NCI-H1105 treated with DMSO at 0.1 percent for 48 hours (cell line): ENCODE measurements at places on chromosomes 6 and 20.

DNA sequence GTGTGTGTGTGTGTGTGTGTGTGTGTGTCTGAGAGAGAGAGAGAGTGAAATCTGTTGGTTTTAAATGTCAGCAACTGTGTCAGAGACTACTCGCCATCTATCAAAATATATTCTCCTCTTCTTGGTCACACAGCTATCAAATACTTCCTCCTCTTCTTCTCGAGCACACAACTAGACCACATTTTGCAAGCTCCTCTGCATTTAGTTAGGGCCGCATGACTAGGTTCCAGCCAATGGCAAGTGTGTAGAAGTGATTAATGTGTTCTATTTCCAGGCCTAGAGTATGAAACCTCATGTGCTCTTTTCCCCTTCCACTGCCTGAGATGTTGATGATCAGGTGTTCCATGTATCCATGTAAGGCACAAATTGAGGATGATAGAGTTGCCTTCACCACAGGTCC, 278.5 kb upstream of the MARCKS start:
- no peak for DNase-seq

DNA sequence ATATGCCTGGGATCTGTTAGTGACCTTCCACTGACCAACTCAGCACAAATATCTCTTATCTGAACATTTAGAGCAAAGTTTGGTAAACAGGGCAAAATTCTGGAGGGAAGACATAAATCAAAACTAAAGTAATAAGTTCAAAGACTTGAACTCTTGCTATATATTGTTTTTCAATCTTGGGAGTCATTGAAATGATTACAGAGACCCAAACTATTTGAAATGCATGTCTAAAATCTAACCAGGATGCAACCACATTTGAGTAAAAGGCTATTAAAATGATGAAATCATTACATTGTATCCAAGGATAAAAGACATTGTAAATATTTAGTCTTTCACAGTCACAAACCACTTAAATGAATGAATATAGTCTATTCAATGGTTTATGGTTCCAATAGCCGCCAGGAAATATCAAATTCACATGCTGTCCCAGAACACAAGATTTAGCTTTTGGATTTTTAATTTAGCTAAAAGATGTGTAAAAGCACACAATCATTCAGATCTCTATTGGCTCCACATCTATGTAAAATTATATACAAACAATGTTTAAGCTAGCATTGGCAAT, 256.6 kb upstream of the EPHA7 start:
- no peak for DNase-seq

- no peak for DNase-seq
Measured at GRCh38 chr6:89925826-89926225, 31.6 kb downstream of the GJA10 start.

GRCh38 chr20:56249244-56249955, 868 bp downstream of the MC3R start:
- no peak for DNase-seq

DNA sequence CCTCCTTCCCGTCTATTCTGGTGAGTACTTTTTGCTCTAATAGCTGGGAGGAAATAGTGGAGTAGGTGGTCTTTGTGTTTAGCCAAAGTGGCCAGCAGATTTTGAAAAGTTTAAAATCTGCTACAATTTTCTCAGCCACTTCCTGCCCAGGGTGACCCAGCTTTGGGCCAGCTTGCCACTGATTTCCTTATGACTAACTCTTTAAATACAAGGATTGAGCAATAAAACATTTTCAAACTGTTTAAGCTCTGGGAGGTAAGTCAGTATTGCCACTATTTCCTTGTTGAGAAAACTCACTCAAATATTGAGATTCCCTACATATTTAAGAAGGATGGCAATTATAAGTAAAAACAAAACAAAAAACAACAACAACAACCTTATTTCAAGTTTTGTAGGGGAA, 54.5 kb downstream of the TRMT11 start:
- no peak for DNase-seq

GRCh38 chr6:129047834-129048233, 164.9 kb downstream of the LAMA2 start:
- DNase-seq, result no peak

- DNase-seq, result no peak
Measured at GRCh38 chr6:125766641-125767040, 17.2 kb downstream of the HEY2 start.

DNA sequence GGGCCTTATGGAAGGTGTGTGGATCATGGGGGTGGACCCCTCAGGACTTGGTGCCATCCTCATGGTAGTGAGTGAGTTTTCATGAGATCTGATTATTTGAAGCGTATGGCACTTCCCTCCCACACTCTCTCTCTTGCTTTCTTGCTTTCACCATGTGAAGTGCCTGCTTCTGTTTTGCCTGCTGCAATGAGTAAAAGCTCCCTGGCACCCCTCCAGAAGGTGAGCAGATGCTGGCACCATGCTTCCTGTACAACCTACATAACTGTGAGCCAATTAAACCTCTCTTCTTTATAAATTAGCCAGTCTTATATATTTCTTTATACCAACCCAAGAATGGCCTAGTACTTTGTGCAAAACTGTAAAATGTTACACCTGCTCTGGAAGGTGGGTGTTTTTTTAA, 396.8 kb upstream of the HS3ST5 start:
- DNase-seq, result peak; percentile 62

DNA sequence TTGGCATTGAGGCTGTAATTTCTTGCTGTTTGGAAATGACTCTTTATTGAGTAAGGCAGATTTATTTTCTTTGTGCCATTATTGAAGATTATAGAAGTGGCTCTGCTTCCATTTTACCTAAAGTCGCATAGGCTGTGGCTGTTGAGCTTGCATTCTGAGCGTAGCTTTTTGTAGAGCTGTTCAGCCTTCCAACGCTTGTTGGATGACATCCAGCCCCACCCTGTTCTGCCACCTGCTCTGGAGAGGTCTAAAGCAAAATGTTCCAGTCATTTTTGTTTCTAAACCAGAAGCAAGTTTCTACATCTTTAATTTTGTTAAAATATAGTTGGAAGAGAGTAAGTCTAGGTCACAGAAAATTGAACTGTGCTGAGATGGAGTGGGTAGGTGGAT, 24.4 kb downstream of the UST start:
- peak; percentile 77 for DNase-seq

DNA sequence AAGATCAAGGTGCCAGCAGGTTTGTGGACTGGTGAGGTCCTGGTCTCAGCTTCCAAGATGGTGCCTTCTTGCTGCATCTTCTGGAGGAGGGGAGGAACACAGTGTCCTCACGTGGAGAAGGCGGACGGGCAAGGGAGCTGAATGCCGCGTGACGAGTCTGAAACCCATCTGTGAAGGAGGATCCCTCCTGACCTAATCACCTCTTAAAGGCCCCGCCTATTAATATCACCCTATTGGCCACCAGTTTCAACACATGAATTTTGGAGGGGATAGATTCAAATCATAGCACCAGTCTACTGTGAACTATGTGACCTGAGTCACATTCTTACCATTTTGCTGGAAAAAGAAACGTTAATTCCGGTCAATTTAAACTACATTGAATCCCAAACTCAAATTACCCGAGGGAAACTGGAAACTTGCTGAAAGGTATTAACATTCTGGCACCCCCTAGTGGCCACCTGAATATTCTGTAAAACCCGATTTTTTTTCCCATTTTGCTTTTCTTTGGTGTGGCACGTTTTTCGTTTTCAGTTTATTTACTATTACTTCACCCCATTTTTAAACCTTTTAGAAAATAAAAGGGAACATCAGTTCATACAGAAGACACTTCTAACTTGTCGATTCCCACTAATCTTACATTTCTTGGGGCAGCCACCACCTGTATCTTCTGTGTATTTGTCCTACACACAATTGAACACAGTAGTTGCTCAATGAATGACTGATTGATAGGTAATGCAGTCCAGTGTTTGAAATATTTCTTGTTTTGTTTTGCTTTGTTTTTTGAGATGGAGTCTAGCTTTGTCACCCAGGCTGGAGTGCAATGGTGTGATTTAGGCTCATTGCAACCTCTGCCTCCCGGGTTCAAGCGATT, 17.9 kb upstream of the CCDC170 start:
- peak; percentile 65 for DNase-seq

- DNase-seq, result no peak
Measured at GRCh38 chr6:150443621-150444020, 74.8 kb downstream of the IYD start.

DNA sequence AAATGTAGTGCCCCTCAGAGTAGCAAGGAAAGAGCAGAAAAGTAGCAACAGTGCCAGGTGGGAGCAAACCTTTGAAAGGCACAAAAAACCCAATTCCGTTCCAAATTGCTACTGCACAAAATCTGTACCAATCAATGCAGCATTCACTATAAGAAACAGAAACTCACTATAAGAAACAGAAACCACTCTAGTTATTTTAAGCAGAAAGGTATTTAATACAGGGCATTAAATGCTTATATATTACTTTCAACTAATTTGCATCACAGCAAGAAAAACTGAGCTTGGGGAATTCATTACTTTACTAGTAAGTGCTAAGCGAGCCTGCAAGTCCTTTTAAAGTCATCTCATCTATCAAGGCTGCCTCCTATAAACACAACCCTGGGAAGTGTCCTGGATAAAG, 116.5 kb upstream of the OLIG3 start:
- no peak for DNase-seq

DNA sequence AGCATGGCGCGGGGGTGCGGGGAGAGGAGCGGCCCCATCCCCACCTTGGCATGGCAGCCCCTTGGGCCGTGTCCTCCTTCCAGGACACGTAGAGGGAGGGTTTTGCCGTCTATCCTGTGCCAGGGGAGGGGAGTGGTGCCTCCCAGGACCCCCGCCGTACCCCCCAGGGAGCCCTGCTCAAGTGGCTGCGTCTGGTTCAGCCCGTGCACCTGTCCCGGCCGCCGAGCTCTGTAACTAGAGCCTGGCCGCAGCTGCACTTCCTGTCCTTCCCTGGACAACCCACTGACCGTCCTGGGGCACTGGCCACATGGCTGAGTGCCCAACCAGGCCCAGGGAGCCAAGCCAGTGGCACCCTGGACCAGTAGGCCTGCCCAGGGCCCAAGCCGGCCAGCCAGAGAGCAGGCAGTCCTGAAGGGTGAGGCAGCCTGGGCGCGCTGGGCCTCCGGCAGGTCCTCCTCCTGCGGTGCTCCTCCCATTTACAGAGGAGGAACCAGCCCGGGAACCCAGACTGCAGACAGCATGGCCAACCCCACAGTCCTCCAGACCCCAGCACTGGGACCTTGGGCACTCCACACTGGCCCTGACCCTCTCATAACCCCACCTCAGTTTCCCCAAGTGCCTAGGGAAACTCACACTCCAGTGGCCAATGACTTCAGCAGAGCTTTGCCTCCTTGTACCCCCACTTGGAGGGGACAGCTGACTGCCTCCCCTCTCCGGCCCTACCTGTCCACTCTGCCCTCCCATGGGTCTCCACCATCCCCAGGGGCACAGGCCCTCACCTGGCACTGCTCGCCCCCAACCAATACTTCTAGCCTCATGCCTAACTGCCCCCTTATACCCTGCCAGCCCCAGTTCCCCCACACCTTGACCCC, 8.7 kb downstream of the LAMA5 start:
- DNase-seq, result no peak

DNA sequence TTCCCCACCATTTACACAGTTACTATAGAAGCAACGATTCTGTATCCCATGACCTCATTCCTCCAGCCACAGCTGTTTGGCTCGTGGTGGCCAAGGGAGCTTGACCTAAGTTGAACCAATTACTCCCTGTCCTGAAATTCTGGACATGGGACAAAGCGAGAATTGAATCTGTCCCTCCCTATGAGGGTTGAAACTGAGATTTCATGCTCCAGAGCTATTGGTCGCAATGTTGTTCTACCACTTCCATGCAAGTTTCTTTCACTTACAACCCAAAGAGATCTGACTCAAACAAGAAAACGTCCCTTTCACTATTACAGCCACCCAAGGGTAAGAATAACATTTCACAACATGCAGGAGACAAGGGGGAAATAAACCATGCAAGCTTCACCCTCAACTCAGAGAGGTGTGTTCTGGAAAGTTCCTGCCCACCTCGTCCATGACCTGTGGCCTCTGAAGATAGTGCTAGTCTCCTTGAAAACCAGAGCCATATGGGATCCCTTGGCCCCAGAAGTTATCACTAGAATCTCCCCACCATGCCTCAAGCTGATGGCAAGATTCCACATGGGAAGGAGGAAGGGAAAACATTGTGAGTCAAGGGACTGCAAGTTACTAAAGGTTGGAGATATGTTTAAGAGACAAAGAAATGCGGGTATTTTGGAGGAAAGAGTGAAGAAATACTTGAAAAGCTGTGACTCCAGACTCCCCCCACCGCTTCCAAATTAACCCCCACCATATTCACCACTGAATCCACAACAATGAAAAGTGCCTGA, 74.5 kb upstream of the SRSF6 start:
- DNase-seq, result no peak

- no peak for DNase-seq
Measured at GRCh38 chr20:47143657-47144056, 212.8 kb downstream of the ZMYND8 start.

- DNase-seq, result no peak
Measured at GRCh38 chr20:2244993-2245392, 50.8 kb upstream of the TGM3 start.

DNA sequence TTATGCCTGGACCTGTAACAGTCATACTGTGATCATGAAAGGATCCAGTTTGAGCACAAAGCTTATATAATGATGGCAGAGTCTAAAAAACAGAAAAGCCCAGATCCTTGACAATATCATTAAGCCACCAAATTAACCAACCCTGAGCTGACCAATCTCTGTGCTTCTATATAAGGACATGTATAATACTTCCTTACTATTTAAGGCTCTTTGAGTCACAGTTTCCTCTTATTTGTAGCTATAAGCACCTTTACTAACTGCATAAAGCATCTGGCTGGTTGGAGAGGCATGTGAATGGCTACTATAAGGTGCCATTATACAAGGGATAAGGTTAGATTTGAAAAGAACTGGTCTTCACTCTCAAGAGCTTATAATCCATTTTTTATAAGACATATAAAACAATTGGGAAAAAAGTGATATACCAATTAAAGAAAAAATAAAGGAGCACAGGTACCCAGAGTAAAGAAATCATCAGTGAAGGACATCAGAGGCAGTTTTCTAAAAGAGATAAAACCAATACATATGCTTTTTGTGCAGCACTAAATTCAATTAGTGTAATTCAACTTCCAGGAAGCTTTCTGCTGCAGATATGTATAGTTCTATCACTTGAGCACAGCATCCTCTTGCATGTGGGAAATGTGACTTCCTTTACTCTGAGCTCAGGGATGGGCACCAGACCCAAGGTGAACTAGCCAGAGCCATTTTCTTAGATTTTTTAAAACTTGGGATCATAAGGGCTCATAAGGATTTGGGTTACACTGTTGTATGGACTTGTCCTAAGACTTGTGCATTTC, 121.0 kb downstream of the BTBD9 start:
- no peak for DNase-seq

DNA sequence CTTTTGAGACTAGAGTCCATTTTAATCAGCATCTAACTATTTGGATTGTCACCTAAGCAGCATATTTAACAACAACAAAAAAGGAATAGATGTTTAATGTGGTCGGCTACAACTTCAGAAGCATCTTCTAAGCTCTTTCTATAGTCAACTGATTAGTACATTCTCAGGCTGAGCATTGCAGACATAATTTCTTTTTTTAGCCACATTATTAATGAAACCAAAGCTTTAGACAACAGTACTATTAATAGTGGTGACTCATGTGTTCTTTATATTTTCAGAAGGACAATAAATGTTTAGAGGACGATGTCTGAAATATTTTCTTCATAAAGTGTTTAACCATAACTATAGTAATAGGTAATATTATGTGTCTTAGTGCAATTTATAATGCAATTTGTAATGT, 52.4 kb downstream of the TPD52L1 start:
- DNase-seq, result no peak

- no peak for DNase-seq
Measured at GRCh38 chr20:18677126-18677525, 89.3 kb downstream of the DTD1 start.

GRCh38 chr6:116012471-116012949, 48.2 kb downstream of the FRK start:
- DNase-seq, result no peak
